ENCODE measurements at places on chromosomes 3 and 15. TPM values are rescaled to one million over a fixed set of nuclear protein-coding genes. Genes with fewer than 3 reads are reported as not detected.

DNA sequence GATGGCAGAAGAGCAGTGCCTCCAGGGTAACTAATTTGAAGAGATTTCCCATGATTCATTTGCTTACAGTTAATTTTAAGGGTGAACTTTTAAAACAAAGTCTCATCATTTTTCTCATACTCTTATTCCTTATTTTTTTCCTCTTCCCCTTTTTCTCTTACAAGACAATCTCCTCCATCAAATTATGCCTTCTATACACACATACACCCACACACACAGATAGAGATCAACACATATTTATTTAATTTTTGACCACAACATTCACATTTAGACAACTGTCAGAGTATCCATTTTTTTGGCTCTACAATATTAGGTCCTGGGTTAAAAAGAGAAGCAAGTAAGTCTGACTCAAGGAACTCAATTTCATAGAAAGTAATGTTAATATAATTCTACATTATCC lies 37.6 kb downstream of the AAGAB start:
- no peak for DNase-seq

DNA sequence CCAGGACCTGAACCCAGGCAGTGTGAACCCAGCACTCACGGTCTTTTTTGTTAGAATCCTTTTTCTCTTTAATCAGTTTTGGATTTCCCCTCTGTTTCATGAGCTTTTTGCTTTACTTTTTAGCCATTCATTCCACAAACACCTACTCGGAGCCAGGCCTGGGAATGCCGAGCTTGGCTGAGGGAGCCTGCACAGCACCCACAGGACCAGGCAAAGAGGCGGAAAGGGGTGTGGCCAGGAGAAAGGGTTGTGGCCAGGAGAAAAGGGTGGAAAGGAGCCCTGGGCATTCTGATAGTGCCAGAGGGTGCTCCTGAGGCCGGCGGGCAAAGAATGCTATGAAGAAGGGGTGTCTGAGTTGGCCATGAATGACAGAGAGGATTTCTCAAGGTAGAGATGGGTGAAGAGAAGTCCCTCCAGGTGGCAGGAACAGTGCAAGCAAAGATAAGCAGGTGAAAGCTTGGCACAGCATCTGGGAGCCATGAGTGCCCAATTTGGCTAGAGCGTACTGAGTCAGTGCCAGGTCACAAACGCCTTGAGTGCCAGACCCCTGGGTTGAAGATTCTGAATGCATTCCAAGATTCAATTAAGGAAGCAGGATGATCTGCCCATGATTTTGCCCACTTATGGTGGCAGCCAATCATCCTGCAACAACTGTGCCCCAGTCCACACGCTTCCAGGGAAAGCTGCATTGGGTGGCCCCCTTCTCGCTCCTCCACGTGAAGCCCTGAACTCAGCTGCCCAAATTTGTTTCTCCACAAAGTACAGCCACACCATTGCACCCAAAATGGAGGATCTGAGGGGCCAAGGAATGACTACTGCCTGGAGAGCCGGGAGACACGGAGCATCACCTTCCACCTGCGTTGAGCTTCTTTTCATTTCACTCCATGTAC lies 157.2 kb downstream of the XXYLT1 start:
- no peak for DNase-seq

GRCh38 chr3:188294113-188294512 lies 140.2 kb downstream of the LPP start:
- DNase-seq = no peak

SLC9A9 gene
- 12.1 TPM for polyA plus RNA-seq

SPTSSB gene
- 0.48 TPM for polyA plus RNA-seq

- peak; percentile 52 for DNase-seq
Measured at GRCh38 chr3:127458696-127459604, 131.6 kb downstream of the TPRA1 start.

DNA sequence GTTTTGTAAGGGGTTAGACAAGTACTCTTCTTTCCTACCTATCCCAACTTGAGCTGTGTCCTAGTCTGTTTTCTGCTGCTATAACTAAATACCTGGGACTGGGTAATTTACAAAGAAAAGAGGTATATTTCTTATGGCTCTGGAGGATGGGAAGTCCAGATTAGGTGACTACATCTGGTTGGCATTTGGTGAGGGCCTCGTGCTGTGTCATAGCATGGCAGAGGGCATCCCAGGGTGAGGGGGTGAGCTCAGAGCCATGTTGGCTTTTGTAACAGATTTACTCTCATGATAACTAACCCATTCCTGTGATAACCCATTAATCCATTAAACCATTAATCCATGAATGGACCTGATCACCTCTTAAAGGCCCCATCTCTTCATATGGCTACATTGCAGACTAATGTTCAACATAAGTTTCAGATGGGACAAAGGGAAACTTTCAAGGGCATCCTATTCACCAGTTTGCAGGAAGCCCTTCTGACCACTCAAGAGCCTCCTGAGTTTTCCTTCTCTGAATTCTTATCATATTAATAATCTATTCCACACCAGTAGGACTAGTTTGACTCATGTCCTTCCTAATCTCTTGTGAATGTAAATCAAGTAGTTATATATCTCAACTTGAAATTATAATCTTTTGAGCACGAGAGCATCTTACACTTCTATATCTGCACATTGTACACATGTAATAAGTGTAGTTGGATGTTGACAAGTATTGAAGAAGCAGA lies 185.7 kb upstream of the ZPLD1 start:
- no peak for DNase-seq

DNA sequence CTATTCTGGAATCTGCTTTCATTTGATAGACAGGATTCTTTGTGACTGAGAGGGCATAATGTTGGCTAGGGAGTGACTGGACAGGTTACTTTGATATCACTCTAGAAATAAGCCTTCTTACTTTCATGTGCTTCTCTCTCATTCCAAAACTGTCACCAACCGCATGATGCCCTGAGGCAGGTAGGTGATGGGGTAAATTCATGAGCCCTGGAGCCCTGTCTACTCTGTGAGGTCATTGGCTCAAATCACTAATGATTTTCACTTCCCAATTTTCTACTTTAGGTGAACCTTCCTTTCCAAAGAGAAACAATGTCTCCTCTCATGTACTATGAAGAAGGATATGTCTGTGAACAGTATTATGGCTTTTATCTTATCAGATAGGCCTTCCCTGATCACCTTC lies 596.7 kb downstream of the TUSC7 start:
- no peak for DNase-seq

GRCh38 chr3:160677459-160677881 lies 510 bp downstream of the ARL14 start:
- DNase-seq = no peak

ECE2 gene
- not detected for polyA plus RNA-seq

DNA sequence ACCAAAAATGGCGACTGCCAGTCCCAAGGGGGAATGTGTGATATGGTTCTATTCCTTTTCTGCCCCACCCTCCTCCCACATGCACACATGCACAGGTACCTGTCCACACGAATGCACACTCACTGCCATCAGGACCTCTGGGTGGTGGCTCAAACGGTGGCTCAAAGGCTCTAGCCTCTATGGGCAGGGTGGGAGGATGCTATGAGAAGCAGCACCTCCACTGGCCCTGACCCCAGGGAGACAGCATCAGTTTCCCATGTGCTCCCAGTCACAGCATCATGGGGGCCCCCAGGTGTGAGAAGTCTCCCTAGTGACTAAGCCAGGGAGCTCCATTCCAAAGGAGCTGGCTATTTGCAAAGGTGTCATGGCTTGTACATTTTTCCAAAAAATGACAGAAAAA lies 15.9 kb downstream of the SEMA3G start:
- DNase-seq = no peak

DZIP3 gene
- polyA plus RNA-seq = 18.7 TPM

- no peak for DNase-seq
Measured at GRCh38 chr15:81117136-81117535, 16.9 kb upstream of the CFAP161 start.

GRCh38 chr3:134216191-134216764 lies 34.4 kb downstream of the RYK start:
- no peak for DNase-seq

DNA sequence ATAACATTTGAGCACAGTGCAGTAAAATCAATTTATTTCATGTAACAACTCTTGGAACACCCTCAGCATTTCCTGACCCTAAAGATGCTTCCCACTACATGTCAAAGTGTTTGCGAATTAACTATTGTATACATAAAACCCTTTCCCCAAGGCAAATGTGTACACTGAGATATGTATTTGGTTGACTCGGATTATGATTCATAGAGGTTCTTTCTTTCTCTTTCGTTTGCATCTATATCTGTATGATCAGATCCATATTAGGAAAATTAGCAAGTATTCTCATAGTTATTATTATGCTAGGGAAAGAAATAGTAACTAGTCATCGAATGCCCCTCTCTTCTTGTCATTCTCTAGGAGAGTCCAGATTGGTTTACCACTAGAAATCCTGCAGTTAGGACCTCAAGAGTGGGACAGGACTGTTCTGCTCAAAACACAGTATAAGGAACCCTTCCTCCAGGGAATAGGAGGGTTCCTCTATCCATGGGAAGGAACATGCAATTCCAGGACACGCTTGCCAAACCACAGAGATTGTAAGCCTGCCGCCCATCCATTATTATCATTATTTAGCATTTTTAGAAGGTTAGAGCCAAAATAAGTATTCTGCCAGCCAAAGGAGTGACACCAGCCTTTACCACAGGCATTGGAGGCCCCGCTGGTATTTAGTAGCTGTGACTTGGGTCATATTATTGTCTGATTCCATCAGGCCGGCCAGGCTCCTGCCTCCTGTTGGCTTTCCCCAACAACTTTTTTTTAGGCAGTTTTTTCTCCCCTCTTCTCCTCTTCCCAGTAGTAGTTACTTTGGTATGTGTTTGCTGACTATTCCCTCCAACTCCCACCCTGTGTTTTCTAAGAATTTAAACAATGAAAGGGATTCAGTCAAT lies 100.7 kb downstream of the GALK2 start:
- DNase-seq = no peak

LMAN1L gene
- not detected for polyA plus RNA-seq

- DNase-seq = no peak
Measured at GRCh38 chr15:58095415-58095814, 29.9 kb upstream of the ALDH1A2 start.

DNA sequence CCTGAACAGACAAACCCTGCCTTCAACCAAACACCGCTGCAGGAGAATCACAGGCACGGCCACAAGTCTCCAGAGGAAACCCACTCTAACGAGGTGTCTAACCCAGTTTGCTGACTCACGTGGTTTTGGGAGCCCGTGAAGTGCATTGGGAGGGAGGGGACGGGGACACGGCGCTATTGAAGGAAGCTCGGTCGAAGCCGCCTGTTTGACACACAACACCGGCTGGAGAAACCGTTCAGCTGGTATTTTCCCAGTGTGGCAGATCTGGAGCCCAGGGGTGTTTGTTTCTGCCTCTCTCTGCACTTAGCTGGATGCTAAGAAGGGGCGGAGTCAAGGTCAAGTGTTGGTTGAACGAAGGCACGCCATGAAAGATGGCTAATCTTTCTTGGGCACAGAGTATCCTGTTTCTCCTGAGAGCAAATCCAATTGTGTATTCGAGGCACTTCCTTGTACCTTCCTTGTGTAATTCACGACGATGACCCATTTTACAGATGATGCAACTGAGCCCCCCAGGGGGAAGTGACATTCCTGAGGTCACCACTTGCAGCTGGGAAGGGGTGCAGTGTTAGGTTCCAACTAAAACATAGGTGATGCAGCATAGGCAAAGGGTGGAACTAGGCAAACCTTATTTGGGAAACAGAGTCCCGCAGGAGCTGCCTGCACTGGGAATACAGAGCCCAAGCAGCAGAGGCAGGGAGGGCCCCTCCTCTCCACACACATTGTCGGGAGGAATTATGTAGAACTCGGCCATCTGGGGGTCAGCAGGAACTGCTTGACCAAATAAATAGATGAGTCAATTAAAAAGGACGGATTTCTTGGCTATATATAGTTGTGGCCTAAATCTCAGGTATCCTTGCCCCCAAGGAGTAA lies 22.5 kb downstream of the SLC6A6 start:
- DNase-seq = no peak

DNA sequence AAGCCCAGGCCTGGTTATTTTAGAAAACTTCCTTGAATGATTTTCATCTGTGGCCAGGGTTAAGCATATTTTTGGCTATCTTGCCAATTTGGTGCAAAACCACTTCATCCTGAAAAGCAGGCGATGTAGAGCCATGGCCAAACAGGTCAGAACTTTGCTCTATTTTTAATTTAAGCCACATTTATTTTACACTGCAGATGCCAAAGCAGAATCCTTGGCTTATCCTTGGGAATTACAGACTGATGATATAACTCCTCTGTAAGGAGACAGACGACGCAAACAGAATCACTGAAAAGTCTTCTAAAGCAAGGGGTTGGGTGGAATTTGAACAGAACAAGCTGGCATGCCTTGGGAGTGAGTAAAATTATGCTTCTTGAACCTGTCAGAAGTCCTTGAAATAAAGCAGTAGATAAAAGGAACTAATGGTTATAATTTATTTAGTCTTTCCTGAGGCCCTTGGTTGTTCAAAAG lies 121.9 kb downstream of the CHST2 start:
- DNase-seq = peak; percentile 76

LZTFL1 gene
- polyA plus RNA-seq = 16.8 TPM

REC114 gene
- 0.19 TPM for polyA plus RNA-seq

TP63 gene
- 10.6 TPM for polyA plus RNA-seq

DNA sequence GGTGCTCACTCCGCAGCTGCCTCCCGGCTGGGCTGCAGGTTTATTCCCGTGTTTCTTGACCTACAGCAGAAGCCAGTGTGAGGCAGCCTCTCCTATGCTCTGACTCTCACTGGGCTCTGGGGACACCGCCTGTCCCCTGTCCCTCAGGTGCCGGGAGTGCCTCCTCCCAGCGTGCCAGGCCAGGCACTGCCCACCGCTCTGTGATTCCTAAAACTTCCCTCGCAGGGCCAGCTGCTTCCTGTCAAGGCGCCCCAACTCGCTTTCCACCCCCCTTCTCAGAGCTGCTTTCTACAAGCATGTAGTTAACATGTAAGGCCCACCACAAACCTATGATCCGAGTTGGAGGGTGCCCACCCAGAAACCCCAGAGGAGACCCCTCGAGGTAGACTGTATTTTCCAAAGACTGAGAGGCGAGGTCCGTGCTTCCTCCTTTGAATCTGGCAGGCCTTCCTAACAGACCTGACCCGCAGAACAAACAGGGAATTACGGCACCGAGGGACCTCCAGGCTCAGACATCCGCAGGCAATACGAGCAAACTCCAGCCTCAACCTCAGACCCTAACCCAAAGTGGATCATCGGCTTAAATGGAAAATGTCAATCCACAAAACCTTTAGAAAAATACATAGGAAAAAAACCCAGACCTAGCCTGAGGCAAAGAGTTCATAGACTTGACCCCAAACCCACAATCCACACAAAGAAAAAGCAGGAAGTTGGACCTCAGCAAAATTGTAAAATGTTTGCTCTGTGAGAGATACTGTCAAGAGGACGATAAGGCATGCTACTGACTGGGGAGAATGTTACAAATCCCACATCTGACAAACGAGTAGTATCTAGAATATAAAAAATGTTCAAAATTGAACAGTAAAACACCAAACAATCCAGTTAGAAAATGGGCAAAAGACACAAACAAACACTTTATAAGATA lies 121.3 kb upstream of the IQSEC1 start:
- no peak for DNase-seq

CGNL1 gene
- 9.9 TPM for polyA plus RNA-seq

Measured in muscle of back (tissue), 13 donors.